ENCODE measurements at places on chromosomes 7 and 10.

DNA sequence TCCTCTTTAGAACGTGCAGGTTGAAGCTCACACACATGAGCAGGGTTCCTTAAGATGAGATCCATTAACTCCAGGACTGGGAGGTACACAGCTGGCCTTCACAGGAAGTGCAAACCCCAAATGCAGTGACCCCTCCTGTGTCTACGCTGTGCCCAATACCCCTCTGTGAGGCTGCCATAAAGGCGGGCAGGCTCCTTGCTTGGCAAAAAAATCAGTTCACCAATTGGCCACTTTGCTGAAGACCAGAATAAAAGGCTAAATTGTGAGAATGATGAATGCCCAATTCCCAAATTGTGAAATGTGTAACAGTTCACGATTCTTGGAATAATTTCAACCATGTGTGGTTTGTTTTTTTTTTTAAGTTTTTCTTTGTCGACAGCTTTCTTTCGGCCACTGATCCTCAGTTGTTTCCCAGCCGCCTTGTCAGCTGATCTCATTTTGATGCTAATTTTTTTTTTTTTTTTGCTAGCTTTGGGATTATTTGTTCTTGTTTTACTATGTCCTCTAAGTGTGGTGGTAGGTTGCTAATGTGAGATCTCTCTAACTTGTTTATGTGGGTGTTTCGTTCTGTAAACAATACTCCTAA lies 101.9 kb upstream of the PRSS58 start:
- no peak for DNase-seq

- DNase-seq = no peak
Observed at GRCh38 chr10:121722665-121723064, 124.4 kb upstream of the FGFR2 start.

DNA sequence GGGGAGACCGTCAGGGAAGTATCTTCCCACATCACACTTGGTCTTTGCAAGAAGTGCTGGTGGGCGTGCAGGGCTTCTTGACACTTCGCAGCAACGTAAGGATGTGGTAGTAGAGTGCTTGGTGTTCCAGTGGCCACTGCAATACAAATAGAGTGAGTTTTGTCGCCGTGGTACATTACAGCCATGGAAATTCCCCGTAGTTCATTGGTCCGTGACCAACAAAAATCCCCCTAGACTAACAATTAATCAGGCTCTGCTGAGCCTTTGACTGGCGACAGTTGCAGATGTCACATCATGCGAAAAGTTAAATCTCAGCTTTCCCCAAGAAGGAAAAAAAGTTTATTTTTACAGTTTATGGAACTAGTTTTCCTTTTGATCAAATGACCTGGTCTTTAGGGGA lies 134.7 kb downstream of the MGMT start:
- DNase-seq = no peak

DNA sequence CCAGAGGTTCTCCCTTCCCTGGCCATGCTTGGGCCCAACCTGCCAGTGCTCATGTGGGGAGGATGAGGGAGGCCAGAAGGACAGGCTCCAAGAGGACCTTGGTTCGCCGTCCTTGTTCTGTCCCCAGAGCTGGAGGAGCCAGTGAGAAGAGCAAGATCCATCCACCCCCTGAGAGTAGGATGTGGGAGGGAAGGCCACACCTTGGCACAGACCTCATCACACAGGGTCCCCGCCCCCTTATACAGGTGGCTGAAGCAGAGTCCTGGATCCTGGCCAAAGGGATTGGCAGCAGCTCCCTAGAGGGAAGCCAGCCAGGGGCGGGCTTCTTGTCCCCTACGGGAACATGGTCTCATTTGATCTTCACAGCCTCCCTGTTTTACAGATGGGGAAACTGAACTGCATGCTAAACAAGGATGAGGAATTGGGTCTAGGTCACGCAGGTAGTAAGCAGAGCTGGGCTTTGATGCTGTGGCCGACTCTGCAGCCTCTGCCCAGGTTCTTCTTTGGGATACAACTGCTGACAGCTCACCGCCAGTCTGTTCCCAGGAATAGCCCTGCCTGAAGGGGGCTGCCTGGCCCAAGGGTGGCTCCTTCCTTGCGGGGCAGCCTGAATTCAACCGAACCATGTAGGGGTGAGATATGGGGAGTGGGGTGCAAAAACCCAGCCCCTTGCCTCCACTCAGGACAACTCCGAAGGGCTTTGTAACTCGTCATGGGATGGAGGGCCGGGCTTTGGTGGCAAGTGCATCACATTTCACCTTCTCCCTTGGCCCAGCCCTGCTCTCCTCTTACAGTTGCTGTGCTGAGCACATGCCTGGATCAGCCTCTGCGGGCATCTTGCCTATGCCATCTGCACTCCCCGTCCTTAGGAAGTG lies 62.2 kb upstream of the KDM7A start:
- no peak for DNase-seq

DNA sequence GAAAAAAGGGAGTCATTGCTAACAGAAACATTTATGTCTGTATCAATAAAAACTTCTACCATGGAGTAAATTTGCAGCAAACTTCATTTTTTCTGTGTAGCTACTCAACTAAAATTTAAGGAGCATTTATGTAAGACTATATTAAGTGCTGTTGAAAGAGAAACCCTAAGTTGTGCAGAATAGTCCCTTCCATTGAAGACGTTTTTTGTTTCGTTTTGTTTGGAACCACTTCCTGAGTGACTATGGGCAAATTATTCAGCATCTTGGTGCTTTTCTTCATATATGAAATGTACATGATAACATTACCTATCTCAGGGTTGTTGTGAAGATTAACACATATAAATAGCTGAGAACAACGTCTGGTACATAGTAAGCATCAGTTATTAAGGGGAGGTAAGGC lies 24.3 kb downstream of the SEM1 start:
- no peak for DNase-seq
